ENCODE measurements at places on chromosomes 16 and 17. TPM values are rescaled to one million over a fixed set of nuclear protein-coding genes. Genes with fewer than 3 reads are reported as not detected.

HAP1 gene
- total RNA-seq: 0.07 TPM

KRTAP2-3 gene
- total RNA-seq: 3.2 TPM

HLF gene
- 5.3 TPM for total RNA-seq

MYL4 gene
- not detected for total RNA-seq

SSTR5 gene
- not detected for total RNA-seq
